ENCODE measurements at places on chromosomes 11 and 22. TPM values are rescaled to one million over a fixed set of nuclear protein-coding genes. Genes with fewer than 3 reads are reported as not detected.

GRCh38 chr11:11821899-11822298, 19.9 kb upstream of the USP47 start:
- H3K4me1 ChIP-seq = no peaks in the 10 kb centered on the region
- H3K27me3 ChIP-seq = peaks cover 14% of the 10 kb centered on the region
- H3K36me3 ChIP-seq = no peaks in the 10 kb centered on the region
- peak; percentile 17 for DNase-seq

DNA sequence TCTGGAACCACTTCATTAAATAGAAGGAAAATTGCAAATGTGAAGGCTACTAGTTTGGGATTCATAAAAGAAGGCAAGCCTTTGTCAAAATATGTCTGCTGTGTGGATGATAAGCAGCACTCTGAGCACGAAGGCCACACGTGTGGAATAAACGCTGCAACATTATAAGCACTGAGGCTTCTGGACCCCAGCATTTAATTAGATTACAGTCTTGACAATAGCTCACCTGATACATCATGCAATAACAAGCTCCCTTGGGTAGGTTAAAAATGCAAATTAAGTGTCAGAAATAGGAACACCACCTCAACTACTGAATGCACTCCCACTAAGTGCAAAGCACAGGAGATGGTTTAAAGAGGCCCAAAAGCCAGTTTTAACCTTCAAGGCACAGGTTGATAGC, 179.3 kb downstream of the LARGE1 start:
- H3K4me1 ChIP-seq = no peaks in the 10 kb centered on the region
- no peaks in the 10 kb centered on the region for H3K36me3 ChIP-seq
- H3K27ac ChIP-seq = no peak overlapping the region
- no peak for DNase-seq
- H3K4me3 ChIP-seq = no peak overlapping the region
- H3K27me3 ChIP-seq = no peaks in the 10 kb centered on the region

LDHAL6A gene
- total RNA-seq = not detected

DNA sequence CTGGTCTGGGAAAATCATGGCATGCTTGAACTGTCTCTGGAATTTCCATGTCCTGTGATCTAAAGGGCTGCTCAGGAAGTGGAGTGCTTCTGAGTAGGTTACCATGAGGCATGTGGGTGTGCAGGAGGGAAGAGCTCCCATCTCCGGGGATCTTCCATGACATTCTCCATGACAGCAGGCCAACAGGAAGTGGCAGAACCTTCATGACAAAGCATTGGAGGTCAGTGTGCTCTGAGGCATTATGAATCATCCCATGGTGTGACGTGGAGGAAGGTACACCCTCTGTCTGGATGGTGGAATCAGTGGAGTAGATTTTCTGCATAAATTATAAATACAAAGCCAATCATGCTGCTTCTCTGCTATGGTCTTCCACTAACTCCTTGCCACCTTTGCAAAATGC, 139.6 kb upstream of the E2F8 start:
- H3K4me1 ChIP-seq = no peaks in the 10 kb centered on the region
- DNase-seq = no peak
- H3K36me3 ChIP-seq = no peaks in the 10 kb centered on the region
- no peak overlapping the region for H3K27ac ChIP-seq
- peaks cover 2% of the 10 kb centered on the region for H3K27me3 ChIP-seq

DNA sequence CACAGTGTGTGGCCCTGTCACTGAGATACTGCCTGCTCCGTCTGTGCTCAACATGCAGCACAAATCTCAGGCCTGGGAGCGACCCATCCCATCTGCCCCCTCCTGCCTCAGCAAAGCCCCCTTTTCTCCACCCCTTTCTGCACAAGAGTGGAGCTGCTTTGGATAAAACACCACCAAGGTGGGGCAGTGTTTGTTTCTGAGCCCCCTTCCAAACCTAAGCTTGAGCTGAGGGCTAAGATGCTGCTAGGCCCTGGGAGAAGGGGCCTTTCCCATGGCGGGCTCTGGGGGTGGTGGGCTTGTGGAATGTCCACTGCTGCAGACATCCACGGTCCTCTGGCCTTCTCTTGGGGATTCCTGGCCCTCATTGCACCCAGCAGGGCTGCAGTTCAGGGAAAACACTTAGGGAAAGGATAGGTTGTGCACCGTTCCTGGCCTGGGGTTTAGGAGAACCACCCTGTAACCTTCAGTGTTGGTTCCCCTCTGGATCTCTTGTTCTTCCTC, 594.1 kb downstream of the TBC1D22A start:
- no peaks in the 10 kb centered on the region for H3K36me3 ChIP-seq
- H3K27me3 ChIP-seq = no peaks in the 10 kb centered on the region
- no peak overlapping the region for H3K27ac ChIP-seq

OR51I1 gene
- total RNA-seq = not detected

OR4C5 gene
- not detected for total RNA-seq

IGF2 gene
- total RNA-seq = 0.45 TPM

PANX3 gene
- total RNA-seq = not detected

SLC22A12 gene
- not detected for total RNA-seq

DNA sequence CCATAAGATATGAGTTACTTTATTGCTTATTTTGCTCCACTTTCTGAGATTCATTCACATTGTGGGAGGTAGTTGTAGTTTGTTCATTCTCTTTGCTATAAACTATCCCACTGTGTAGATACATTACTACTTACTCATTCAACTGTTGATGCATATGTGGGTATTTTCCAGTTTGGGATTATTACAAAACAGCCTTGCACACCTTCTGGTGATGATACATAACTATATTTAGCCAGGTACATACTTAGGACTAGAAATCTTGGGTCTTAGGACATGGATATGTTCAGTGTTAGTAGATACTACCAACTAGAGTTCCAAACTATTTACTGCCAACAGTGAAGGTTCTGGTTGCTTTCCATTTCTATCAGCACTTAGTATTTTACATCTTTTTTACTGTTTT, 37.8 kb downstream of the BTG4 start:
- no peaks in the 10 kb centered on the region for H3K36me3 ChIP-seq
- no peak overlapping the region for H3K27ac ChIP-seq
- H3K27me3 ChIP-seq = peaks cover 8% of the 10 kb centered on the region

CCDC188 gene
- total RNA-seq = 0.14 TPM

DNA sequence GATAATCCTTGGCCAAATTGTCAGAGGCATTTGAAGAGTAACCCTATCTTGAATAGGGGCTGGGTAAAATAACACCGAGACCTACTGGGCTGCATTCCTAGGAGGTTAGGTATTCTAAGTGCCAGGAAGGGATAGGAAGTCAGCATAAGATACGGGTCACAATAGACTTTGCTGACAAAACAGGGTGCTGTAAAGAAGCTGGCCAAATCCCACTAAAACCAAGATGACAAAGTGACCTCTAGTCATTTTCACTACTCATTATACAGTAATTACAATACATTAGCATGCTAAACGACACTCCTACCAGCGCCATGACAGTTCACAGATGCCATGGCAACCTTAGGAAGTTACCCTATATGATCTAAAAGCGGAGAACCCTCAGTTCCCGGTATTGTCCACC, 964 bp upstream of the REXO2 start:
- H3K4me3 ChIP-seq = no peak overlapping the region
- H3K4me1 ChIP-seq = peaks cover 32% of the 10 kb centered on the region
- no peak for DNase-seq

OR51B5 gene
- total RNA-seq = not detected

GRCh38 chr11:27757953-27758352, 57.7 kb upstream of the BDNF start:
- DNase-seq = no peak
- H3K4me3 ChIP-seq = no peak overlapping the region
- no peaks in the 10 kb centered on the region for H3K36me3 ChIP-seq
- no peaks in the 10 kb centered on the region for H3K4me1 ChIP-seq

GRCh38 chr11:85602526-85603213, 24.5 kb downstream of the DLG2 start:
- H3K4me3 ChIP-seq = no peak overlapping the region
- peaks cover 17% of the 10 kb centered on the region for H3K27me3 ChIP-seq
- DNase-seq = no peak
- H3K27ac ChIP-seq = no peak overlapping the region
- H3K4me1 ChIP-seq = no peaks in the 10 kb centered on the region
- H3K36me3 ChIP-seq = no peaks in the 10 kb centered on the region

ACTN3 gene
- total RNA-seq = 0.07 TPM

- no peak overlapping the region for H3K27ac ChIP-seq
- no peaks in the 10 kb centered on the region for H3K4me1 ChIP-seq
- peaks cover 1% of the 10 kb centered on the region for H3K27me3 ChIP-seq
- H3K36me3 ChIP-seq = no peaks in the 10 kb centered on the region
Observed at GRCh38 chr22:44384563-44385295, 72.0 kb upstream of the SHISAL1 start.

DNA sequence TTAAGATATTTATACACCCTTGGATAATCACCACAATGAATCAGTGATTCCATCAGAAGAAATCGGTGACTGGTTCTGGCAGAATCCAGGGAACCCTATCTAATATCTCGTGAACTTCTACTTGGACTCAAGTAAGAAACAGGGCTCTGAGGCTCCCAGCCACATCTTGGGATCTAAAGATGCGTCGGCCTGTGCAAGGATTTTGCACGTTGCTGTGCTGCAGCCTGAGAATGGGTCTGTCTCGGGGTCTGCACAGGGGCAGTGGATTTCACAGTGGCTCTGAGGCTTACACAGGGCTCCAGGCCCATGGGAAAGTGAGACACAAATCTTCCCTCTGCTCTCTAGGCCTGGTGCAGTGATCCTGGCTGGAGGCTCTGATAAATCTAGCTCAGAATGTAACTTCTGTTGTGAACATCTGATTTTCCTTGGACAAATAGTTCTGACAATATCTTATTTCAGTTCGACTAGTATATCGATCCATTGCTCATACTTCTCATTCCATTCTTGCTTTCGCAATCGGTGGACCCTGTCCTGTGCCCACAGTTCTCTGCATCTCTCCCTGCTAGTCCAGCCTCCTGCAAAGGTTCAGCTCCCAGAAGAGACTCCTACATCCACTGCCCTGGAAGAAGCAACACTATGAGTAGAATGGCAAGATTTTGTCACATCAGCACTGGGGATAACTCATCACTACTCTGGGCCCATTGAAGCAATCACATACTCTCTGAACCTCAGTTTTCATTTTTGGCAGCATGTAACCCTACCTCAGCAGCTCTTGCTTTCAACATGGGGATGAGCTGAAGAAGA, 105.5 kb upstream of the TOP3B start:
- no peak overlapping the region for H3K4me3 ChIP-seq
- H3K27me3 ChIP-seq = peaks cover 17% of the 10 kb centered on the region
- no peak for DNase-seq

MAP6 gene
- total RNA-seq = 0.09 TPM

DNA sequence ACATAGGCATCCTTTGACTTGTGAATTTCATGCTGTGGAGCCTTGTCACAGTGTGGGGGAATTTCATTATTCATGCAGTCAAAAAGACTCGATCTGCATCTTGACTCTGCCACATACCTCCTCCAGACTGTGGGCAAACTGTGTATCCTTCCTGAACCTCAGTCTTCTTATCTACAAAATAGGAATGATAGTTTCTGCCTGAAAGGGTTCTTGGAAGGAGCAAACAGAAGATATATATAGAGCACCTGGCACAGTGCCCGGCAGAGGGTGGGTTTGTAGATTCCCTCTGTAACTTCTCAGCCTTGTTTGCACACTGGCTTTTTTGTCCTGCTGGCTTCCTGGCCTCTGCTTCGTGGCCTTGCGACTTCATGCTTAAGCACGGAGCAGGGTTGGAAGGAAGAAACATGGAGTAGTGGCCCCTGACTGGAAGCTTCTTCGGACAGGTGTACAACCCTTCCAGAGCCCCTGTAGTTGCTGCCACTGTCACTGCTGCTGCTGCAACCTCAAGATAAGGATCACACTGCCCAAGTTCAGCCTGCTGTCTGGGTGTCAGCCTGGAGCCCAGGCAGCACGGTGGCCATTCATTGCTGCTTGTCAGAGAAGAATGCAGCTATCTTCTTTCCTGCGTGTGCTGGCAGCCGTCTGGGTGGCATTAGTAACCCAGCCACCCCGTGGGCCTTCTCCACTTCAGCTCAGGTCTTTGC, 106.4 kb downstream of the MICAL2 start:
- no peak overlapping the region for H3K27ac ChIP-seq
- peaks cover 95% of the 10 kb centered on the region for H3K36me3 ChIP-seq
- H3K27me3 ChIP-seq = no peaks in the 10 kb centered on the region

GRCh38 chr22:22366537-22366936, 122.0 kb downstream of the VPREB1 start:
- no peak overlapping the region for H3K27ac ChIP-seq
- peaks cover 41% of the 10 kb centered on the region for H3K27me3 ChIP-seq
- H3K36me3 ChIP-seq = no peaks in the 10 kb centered on the region
- DNase-seq = no peak
- H3K4me3 ChIP-seq = no peak overlapping the region
- H3K4me1 ChIP-seq = no peaks in the 10 kb centered on the region

CARNS1 gene
- total RNA-seq = 0.83 TPM
